ENCODE measurements at places on chromosomes 2 and 18.
A peak's percentile ranks its signal among the peaks of the same experiment; 100 is the strongest.

DNA sequence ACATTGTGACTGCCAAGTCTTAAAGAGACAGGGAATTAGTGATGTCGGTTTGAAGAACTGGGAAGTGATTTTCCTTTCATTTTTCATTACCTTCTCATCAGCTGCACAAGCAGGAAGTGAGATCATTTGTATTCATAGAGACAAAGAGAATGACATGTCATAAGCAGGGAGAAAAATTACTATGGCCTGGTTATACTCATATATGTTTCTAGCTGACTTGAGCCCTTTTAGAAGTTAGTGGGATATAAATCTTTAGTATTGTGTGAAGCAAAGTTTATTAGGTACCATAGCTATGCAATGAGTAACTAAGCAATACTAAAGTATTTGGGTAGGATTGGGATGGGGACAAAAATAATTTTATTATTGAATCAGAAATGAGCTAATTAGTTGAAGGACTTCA, 284.1 kb downstream of the PID1 start:
- no peak for DNase-seq

DNA sequence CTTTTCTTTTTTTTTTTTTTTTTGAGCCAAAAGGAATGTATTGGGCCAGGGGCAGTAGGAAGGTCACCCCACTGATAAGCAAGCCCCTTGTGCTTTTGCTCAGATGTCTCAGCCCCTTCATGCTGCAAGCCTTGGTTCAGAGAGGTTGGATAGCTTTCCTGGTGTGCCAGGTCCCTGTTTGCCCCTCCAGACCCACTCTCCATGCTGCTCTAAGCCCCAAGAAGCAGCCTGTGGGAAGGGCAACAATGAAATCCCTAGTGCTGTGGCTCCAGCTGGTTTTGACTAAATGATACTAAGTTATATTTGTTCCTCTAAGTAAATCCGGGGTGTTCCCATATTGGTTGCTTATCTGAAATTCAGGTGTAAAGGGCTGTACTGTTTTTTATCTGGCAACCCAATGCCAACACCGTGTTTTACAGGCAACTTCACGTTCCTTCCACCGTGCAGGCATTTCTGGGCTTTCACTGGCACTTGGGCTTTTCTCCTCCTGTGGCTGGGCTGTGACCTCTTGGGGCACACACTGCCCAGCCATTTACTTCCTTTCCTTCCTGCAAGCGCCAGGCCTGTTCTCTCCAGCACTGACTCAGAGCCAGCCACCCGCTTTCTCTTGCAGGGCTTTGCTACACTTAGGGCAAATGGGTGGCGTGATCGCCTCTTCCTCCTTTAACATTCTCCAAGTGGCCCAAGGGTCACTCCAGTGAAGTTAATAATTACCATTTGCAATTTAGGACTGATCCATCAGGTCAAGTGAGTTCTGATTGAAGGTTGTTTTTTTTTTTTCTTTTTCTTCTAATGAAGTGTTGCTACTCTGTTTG, 21.6 kb downstream of the MERTK start:
- peak; percentile 81 for DNase-seq

GRCh38 chr2:71548646-71549425, 95.5 kb downstream of the DYSF start:
- DNase-seq = peak; percentile 66

DNA sequence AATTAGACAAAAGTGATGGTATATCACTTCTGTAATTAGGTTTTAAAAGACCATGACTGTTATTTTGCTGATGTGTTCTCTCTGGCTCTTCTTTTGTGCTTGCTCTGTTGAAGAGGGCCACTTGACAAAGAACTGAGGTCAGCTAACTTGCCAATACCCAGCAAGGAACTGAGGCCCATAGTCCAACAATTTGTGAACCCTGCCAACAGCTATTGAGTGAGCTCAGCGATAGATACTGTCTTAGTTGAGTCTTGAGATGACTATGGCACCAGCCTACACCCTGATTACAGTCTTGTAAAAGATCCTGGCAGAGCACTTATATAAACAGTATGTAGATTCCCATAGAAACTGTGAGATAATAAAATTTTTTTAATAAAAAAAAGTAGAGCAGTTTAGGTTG, 103.0 kb downstream of the BMPR2 start:
- DNase-seq = no peak

DNA sequence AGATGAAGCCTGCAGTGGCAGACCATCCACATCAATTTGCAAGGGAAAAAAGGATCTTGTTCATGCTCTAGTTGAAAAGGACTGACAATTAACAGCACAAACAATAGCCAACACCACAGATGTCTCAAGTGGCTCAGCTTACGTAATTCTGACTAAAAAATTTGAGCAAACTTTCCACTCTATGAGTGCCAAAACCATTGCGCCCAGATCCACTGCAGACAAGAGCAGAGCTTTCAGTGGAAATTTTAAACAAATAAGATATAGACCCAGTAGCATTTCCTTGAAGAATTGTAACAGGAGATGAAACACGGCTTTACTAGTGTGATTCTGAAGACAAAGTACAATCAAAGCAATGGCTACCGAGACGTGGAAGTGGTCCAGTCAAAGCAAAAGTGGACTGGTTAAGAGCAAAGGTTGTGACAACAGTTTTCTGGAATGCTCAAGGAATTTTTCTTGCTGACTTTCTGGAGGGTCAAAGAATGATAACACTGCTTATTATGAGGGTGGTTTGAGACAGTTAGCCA, 12.0 kb upstream of the ZNF396 start:
- no peak for DNase-seq

GRCh38 chr2:176123411-176124109, 1.0 kb downstream of the HOXD9 start:
- no peak for DNase-seq

GRCh38 chr2:158808426-158808825, 13.3 kb downstream of the DAPL1 start:
- DNase-seq = no peak

DNA sequence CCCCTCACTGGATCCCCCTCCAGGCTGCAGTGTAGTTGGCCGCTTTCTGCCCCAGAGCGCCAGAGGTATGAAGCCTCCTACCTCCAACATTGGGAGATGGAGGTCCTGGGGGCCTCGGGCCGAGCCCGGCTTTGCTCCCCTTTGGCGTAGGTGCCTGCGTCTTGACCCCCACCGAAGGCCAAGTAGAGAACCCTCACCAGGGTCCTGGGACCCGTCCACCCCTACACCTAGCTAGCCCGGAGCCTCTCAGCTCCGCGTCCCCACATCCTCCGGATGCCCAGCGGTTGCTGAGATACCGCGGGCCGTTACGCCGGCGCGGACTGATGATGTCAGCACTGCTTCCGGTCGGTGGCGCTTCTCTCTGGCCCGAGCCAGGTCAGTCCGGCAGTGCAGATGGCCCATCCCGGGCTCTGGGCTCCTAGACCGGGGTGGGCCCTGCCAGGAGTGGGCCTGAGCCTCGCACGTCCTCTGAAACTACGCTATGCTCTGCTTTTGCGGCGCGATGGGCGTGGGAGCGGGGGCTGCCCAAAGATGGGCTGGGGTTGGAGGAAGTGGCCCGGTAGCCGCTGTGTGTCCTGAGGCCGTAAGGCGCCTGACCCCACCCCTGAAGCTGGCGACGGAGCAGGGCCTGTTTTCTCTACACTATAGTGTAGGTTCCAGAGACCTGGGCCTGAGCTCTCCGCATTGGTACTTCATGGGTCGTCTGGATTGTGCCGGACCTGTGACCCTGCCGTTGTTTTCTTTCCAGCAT, at the start of the genes GLB1L and STK16:
GLB1L (minus strand) TSS at position 297 of the 751 bp plus-strand sequence. CDS start 1,871 bp downstream, outside the sequence.
STK16 (plus strand) TSS at position 332 of the 751 bp plus-strand sequence. CDS start 521 bp downstream, outside the sequence.
- DNase-seq = peak; percentile 96

DNA sequence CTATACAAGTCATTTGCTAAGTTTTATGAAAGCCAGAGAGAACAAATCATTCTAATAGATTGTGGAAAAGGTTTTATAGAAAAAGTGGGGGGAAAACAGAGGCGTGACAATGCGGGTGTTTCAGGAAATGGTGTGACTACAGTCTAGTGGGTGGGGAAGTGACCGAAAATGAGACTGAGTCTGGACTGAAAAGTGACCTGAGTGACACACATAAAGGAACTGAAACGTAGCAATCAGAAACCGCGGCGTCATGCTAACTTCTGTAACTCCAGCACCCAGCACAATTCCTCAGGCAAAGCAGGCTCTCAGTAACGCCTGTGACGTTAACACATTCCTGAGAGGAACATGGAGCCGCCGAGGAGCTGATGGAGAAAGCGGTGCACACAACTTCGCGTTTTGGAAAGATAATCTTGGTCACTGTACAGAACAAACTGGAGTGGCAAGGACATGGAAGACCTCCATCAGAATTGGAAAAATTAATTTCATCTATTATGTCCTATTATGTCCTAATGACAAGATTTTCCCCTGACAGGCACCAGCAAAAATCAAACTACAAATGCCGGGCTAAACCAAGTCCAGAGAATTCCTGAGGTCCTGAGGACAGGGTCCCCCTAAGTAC, 1.4 kb upstream of the CD226 start:
- no peak for DNase-seq

GRCh38 chr2:208980321-208980720, 443.5 kb upstream of the MAP2 start:
- no peak for DNase-seq

DNA sequence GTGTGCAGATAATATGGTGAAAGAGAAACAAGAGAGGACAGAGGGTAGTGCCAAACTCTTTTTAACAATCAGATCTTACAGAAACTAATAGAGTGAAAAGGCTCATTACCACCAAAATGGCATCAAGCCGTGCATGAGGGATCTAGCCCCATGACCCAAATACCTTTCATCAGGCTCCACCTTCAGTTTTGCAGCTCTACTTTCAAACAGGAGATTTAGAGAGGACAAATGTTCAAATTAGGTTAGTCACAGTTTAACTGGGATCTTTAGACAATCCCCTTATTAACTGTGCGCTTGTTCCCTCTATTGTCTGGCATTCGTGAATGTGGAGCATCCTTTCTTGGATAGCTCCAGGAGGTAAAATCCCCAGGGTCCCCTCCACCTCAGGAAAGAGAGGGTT, 1209.3 kb upstream of the CHAC2 start:
- DNase-seq = no peak

- no peak for DNase-seq
Measured at GRCh38 chr2:78978340-78978739, 47.2 kb upstream of the REG3G start.

- no peak for DNase-seq
Measured at GRCh38 chr2:235663875-235664274, 170.0 kb downstream of the AGAP1 start.

GRCh38 chr2:214069254-214069653, 341.6 kb upstream of the VWC2L start:
- no peak for DNase-seq

GRCh38 chr2:42084231-42084671, 36.4 kb downstream of the PKDCC start:
- DNase-seq = peak; percentile 66

DNA sequence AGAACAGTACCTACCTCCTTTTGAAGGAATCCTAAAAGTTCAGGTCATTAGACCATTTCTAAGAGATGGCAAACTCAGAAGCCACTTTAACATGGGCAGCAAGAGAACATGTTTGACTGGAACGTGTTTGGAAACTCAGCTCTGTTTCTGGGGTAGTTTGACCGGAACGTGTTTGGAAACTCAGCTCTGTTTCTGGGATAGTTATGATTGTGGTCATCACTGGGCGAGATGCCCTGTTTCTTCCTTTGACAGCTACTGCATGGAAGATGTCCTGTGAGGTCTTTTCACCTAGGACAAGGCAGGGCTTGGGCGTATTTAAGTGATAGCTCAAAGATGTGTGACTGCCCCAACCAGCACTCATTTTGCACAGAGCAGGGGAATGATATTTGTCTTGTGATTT, 19.9 kb upstream of the SERPINB13 start:
- no peak for DNase-seq

DNA sequence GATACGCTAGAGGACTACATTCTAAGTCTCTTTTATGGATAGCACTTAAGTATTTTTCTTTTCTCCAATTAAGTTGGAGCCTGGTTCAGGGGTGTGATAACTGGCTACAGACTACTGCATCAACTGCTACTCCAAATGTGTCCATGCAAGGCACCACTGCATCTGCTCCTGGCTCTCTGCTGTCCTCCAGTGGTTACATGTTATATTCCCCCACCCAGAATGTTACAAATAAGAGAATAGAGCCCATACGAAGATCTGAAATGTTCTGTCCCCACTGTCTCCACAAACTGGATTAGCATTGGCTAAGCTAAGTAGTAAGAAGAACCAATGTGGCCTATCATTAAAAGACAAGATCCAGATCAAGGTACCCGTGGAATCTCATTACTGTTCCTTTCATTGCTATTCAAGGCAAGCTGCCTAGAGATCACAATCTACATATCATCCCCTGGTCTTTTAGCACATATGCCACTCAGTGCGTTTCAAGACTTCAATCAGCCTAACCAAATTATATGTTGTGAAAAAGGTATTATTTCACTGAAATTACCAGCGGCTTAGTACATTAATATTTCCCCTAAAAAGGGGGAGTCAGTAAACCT, 308.3 kb upstream of the SLC8A1 start:
- DNase-seq = no peak

GRCh38 chr2:19677825-19678518, 223.8 kb downstream of the TTC32 start:
- no peak for DNase-seq

DNA sequence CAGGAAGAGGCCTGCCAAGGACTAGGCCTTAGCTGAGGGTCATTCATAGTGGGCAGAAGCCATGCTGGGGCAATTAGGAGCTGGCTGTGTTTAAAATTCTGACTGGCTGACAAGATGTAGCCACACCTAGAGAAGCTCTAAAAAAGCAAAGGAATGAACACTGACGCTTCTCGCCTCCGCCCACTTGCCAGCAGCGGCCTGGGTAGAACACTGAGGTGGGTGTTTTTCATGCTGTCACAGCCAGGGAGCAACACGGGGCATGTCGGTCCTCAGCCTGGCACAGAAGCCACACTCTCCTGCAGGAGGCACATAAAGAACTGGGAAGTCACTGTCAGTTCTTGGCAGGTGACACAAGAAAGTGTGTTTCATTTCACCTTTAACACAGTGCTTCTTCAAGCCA, 10.4 kb downstream of the CHST10 start:
- DNase-seq = no peak

DNA sequence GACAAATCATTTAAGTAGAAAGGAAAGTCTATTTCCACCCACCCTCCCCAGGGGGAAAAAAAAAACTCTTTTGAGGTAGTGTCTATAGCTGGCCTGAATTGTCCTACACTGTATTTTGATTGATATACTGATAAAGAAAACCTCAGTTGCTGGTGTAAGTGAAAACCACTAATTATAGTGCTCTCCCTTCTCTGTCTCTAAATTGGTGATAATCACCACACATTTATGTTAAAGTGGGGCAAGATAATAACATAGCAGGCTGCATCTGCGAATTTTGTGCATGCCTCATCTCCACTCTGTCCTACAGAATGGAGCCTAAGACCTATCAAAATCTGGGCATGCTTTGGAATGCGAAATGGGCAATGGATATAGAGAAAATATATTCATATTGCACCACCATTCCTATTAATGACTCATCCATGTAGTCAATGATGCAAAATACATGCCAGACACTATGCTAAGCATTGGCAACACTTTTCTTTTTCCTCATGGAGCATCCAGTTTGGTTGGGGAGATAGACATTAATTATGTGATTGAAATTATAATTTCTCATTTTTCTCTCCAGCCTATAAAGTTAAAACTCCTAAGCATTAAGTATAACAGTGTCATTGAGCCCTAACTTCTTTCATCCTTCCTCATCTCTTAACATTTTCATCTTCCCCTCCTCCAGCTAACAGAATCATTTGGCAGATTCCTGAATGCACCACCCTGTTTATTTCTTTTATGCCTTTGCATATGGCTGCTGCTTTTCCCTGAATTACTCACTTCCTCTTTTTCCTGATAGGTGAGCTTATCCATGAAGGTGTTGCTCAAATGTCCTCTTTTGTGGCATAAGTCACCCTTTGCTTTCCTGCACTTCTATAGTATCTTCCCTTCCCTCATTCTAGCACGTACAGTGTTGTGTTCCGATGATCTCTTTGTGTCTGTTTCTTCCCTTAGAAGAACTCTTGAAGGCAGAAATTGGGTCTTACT, 58.2 kb downstream of the SLC9A2 start:
- DNase-seq = no peak

Data from ureter (tissue), 1 donor.